ENCODE measurements at places on chromosomes 3 and 15. TPM values are rescaled to one million over a fixed set of nuclear protein-coding genes. Genes with fewer than 3 reads are reported as not detected.

GRCh38 chr3:156576651-156577348 lies 21.9 kb upstream of the SSR3 start:
- no peak for DNase-seq

DNA sequence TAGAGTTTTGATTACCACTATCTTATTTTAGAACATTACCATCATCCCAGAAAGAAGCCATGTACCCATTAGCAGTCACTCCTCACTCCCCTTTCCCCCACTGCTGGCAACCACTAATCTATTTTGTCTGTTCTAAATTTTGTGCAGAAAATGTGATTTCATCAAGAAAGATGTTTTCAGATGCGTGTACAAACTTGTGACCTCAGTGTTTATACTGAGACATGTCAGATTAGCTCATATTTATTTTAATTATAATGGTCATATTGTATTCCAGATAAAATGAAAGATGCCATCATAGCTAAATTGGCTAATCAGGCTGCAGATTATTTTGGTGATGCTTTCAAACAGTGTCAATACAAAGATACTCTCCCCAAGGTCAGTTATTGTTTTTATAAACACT lies 27.8 kb downstream of the PDCD6IP start:
- no peak for DNase-seq

NEK11 gene
- total RNA-seq = 1.1 TPM

- no peak for DNase-seq
Observed at GRCh38 chr15:75718328-75718727, 5.7 kb upstream of the CSPG4 start.

GRCh38 chr15:58330741-58331559 lies 100.8 kb upstream of the LIPC start:
- no peak for DNase-seq

GRCh38 chr3:53583161-53583690 lies 88.8 kb downstream of the CACNA1D start:
- no peak for DNase-seq

- DNase-seq = no peak
Observed at GRCh38 chr3:107760144-107760543, 237.4 kb downstream of the BBX start.

GRCh38 chr3:164408326-164408725 lies 670.0 kb downstream of the SI start:
- no peak for DNase-seq

- no peak for DNase-seq
Observed at GRCh38 chr3:50582083-50582482, 12.8 kb downstream of the HEMK1 start.

NLGN1 gene
- not detected for total RNA-seq

- DNase-seq = no peak
Observed at GRCh38 chr3:23003733-23004046, 199.4 kb upstream of the UBE2E2 start.

ITIH4 gene
- 3.6 TPM for total RNA-seq

PIF1 gene
- total RNA-seq = 20.9 TPM

LDHAL6B gene
- total RNA-seq = not detected

TRH gene
- not detected for total RNA-seq

DNA sequence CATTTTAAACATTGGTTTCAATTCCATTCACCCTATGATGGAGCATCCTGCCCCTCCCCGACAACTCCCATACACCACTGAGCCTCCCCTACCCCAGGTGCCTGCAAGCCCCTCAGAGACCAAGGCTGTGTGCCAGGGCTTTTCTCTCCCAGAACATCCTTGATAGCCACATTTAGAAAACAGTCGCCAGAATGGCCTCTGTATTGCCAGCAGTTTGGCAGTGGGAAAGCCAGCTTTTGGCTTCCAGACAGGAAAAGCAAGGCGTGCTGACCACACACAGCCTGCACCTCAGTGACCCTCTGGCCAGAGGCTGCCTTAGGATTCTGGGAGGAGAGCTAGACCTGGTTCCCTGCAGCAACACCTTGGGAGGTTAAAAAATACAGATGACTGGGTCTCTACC lies 18.2 kb upstream of the HRH1 start:
- no peak for DNase-seq

DNA sequence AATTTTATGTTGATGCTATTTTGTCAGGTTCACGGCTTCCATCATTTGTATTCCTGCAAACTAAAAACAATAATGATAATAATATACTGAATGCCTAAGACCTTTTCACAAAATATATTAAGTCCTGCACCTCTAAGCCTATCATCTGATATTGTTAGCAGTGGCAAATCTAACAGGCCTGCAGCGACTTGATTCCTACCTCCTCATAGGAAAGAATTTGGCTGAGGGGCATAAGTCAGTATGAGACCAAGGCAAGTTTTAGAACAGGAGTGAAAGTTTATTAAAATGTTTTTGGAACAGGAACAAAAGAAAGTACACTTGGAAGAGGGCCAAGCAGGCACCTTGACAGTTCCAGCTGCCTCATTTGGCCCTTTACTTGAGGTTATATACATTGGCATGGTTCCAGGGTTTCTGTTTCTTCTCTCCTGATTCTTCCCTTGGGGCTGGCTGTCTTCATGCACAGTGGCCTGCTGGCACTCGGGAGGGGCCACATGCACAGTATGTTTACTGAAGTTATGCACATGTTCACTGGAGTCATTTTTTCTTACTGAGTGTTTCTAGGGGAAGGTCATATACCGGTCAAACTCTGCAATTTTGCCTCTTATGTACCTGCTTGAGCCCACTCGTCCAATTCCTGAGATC lies 418.1 kb downstream of the EPHA6 start:
- DNase-seq = no peak

GRCh38 chr15:57017024-57017423 lies 98.6 kb downstream of the TCF12 start:
- DNase-seq = no peak

CD276 gene
- 20.1 TPM for total RNA-seq

DNA sequence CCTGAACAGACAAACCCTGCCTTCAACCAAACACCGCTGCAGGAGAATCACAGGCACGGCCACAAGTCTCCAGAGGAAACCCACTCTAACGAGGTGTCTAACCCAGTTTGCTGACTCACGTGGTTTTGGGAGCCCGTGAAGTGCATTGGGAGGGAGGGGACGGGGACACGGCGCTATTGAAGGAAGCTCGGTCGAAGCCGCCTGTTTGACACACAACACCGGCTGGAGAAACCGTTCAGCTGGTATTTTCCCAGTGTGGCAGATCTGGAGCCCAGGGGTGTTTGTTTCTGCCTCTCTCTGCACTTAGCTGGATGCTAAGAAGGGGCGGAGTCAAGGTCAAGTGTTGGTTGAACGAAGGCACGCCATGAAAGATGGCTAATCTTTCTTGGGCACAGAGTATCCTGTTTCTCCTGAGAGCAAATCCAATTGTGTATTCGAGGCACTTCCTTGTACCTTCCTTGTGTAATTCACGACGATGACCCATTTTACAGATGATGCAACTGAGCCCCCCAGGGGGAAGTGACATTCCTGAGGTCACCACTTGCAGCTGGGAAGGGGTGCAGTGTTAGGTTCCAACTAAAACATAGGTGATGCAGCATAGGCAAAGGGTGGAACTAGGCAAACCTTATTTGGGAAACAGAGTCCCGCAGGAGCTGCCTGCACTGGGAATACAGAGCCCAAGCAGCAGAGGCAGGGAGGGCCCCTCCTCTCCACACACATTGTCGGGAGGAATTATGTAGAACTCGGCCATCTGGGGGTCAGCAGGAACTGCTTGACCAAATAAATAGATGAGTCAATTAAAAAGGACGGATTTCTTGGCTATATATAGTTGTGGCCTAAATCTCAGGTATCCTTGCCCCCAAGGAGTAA lies 22.5 kb downstream of the SLC6A6 start:
- peak; percentile 75 for DNase-seq

DNA sequence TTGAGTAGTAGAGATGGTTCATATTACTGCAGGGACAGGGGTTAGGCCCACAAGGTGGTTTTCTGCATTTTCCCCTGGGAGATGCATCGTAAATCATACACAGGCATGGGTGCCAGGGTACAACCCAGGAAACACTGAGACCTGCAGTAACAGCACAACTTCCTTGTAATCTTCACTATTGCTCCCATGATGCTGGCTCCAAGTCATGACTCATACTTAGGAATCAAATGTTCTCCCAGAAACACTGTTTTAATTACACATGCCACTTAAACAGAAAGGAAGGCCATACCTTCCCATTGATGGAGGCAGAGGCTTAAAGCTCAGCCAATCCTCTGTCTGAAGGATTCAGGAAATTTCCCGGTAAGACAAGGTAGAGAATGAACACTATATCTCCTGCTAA lies 106.5 kb downstream of the ERC2 start:
- DNase-seq = no peak

C3orf20 gene
- total RNA-seq = 0.28 TPM

- no peak for DNase-seq
Observed at GRCh38 chr3:77605308-77605707, 565.4 kb downstream of the ROBO2 start.

DNA sequence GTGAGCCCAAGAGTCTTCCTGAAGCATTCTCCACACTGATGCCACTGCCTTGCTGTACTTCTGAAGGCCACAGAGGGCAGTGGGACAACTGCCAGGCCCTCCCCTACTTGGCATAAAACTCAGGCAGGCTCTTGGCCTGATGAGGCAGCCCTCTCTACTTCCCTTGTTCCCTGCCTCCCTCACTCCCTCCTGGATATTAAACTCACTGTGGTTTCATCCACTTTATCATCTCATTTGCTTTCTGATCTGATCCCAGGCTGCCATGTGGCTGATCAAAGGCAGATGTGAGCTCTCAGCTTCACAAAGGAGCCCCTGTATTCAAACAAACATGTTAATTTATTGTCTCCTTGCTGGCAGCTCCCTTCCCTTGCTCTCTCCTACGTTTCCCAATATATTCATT lies 533.5 kb downstream of the IGSF11 start:
- DNase-seq = no peak

GRCh38 chr15:41792000-41792637 lies 17.8 kb downstream of the MAPKBP1 start:
- no peak for DNase-seq

Measured in activated CD4-positive, alpha-beta T cell treated with anti-CD3 and anti-CD28 coated beads, Interleukin-2, amount 10 ng/mL, durations not matched to agents 24 days and 14 days (primary cell).